ENCODE measurements at places on chromosomes 1 and 21.

DNA sequence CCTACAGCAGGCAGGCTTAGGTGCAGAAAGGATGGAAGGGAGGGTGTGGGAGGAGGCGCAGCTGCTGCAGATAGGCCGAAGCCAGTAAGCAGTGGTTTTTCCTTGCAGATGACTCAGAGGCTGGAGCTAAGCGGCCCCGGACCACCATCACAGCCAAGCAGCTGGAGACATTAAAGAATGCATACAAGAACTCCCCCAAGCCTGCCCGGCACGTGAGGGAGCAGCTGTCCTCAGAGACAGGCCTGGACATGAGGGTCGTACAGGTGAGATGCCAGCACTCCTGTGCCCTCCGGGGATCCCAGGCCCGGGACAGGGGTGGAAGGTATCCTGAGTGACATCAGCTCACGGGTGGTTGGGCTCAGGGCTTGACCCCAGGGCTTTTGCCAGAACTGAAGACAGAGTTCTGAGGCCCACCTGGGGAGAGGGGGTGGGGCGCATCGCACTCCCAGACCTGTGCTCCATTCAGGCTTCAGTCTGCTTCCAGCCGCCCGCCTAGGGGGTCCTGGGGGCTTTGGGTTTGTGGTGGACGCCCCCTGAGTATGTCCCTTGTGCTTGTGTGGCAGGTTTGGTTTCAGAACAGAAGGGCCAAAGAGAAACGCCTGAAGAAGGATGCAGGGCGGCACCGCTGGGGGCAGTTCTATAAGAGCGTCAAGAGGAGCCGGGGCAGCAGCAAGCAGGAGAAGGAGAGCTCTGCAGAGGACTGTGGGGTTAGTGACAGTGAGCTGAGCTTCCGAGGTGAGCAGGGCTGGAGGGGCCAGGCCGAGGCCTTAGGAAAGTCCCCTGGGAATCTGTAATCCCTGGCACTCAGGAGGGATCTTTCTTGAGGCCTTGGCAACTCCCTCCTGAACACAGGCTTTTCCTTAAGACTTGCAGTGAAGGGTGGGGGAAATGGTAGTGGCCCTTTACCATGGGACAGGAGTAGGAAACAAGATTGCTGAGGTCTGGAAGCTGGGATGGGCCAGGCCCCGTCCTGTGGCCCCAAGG is 41.5 kb downstream of the LHX4 start:
- no peak for DNase-seq

DNA sequence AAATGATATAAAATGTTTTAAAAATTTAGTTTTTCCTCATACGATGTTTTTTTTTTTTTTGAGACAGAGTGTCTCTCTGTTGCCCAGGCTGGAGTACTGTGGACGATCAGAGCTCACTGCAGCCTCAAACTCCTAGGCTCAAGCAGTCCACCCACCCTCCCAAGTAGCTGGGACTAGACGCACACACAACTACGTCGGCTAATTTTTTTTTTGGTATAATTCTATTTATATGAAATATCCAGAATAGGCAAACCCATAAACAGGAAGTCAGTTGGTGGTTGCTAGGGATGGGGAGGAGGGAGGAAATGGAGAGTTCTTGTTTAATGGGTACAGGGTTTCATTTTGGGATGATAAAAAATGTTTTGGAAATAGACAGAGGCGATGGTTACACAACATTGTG is 56.5 kb downstream of the WARS2 start:
- no peak for DNase-seq

DNA sequence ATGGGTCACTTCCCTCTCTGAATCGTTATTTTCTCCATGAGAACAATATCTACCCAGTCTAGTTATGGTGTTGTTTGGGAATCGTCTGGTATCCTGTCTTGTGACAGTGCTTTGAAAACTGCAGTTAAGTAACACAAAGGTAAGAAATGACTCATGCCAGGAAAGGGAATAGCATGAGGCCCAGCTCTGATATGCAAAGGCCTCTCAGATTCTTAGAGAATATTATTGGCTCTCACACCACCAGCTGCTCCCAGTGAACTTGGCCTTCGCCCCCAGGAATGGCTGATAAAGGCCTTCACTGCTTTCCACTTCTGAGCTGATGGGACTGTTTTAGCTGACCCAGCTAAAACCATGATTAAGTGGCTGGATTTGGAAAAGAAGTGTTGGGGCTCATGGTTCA is 27.1 kb downstream of the NEK2 start:
- DNase-seq = no peak

DNA sequence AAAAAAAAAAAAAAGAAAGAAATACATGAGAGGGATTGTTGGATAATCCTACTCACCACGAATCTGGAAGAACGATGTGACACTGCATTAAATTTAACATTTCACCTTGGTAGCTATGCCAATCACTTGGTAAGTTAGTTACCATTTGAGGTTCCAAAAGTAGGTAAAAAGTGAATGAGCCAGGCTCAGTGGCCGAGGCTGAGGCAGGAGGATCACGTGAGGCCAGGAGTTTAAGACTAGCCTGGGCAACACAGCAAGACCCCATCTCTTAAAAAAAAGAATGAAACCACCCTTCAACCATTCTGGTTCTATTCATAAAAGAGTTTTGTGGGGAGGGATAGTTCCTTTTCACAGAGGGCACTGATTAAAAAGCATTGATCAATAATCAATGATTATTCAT is 133.6 kb downstream of the ADSS2 start:
- no peak for DNase-seq

DNA sequence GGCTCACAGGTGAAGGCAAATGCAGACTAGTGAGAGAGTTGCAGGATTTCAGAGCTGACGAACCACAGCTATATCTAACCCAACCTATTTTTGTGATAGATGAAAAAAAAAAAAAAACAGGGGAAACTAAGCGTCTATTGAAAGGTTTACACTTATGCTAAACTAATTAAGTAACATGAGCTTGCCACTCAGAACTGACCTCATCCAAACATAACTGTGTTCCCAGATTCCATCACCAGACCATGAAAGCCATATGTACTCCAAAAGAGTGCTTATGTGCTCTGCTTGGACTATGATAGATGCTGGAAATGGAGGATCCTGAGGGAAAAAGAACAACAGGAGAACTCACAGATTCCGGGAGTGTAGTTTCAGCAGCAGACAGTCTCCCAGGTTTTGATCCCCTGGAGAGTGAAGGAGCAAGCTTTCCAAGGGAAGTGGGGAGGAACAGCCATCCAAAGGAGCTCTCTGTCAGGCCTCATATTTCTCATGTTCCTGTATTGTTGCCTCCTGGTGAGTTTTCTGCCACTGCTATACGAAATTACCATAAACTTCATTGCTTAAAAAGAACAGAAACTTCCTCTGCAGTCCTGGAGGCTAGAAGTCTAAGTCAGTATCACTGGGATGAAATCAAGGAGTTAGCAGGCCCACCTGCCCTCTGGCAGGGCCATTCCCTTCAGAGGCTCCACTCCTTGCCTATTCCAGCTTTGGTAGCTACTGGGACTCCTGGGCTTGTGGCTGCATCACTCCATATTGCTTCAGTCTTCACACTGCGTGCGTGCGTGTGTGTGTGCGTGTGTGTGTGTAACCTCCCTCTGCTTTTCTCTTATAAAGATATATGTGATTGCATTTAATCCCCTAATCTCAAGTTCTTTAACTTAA is 38.1 kb downstream of the NIBAN1 start:
- no peak for DNase-seq

DNA sequence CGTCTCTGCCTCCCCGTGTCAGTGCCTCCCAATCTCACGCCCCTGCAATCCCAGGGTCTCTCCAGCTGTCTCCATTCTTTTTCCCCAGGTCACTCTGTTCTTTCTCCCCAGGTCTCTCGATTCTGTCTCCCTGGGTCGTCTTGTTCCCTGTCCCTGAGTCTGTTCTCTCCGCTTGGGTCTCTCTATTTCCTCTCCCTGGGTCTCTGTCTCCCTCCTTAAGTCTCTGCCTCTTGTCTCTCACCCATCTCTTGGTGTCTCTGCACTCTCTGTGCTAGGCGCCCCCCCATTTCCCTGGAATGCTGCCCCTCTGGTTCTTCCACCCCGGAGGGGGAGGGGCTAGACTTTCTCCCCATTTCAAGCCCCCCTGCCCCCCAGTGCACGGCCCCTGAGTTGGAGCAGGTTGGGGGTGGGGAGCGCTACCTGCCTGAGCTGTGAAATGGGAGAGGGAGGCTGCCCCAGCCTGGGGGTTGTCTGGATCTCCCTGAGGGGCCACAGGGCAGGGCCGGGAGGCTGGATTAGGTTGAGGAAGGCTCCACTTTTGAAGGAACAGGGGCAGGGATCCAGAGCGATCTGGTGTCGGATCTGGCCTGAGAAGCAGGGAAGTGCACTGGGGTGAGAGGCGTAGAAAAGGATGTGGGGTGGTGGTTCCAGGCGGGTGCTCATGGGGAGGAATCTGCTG is 1.4 kb downstream of the PTPRF start:
- DNase-seq = no peak

- DNase-seq = no peak
Measured at GRCh38 chr1:86084998-86085397, 71.6 kb downstream of the COL24A1 start.

GRCh38 chr1:57195436-57195941 is 228.4 kb downstream of the DAB1 start:
- DNase-seq = no peak

DNA sequence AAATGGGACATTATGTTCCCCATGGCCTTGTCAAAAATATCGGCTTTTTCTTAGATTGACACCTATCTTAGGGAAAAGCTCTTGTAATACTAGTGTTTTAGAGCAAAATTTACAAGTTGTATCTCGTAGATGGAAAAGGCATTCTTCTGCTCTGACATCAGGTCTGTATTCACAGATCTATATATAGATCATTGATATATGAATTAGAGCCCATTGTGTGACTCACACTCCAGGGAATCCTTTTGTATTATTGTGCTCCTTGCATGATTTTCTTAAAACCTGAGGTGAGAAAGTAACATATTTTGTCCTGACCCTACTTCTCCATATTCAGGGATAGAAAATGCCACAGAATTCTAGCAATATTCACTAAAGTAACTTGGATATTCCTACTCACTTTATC is 1160.8 kb upstream of the B3GALT2 start:
- DNase-seq = no peak

DNA sequence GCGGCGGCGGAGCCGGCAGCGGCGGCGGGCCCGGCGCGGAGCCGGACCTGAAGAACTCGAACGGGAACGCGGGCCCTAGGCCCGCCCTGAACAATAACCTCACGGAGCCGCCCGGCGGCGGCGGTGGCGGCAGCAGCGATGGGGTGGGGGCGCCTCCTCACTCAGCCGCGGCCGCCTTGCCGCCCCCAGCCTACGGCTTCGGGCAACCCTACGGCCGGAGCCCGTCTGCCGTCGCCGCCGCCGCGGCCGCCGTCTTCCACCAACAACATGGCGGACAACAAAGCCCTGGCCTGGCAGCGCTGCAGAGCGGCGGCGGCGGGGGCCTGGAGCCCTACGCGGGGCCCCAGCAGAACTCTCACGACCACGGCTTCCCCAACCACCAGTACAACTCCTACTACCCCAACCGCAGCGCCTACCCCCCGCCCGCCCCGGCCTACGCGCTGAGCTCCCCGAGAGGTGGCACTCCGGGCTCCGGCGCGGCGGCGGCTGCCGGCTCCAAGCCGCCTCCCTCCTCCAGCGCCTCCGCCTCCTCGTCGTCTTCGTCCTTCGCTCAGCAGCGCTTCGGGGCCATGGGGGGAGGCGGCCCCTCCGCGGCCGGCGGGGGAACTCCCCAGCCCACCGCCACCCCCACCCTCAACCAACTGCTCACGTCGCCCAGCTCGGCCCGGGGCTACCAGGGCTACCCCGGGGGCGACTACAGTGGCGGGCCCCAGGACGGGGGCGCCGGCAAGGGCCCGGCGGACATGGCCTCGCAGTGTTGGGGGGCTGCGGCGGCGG is 1.0 kb downstream of the ARID1A start:
- peak; percentile 28 for DNase-seq

DNA sequence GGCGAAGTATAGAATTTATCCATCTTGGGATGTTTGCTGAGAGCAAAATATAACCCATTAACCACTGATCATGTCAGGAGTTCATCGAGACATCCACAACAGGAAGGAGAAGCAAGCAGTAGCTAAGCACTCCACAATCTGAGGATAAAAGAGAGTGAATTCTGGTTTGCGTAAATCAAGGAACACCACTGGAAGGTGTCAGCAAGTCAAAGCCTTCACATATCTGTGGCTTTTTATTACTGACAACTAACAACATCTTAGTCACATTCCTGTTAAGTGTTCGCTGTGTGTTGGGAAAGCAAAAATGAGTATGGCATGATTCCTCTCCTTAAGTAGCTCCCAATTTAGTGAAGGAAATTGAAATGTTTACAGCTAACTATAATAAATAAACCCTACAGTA is 44.5 kb upstream of the DARS2 start:
- DNase-seq = no peak

- no peak for DNase-seq
Measured at GRCh38 chr1:85195703-85196102, 5.1 kb downstream of the SYDE2 start.

DNA sequence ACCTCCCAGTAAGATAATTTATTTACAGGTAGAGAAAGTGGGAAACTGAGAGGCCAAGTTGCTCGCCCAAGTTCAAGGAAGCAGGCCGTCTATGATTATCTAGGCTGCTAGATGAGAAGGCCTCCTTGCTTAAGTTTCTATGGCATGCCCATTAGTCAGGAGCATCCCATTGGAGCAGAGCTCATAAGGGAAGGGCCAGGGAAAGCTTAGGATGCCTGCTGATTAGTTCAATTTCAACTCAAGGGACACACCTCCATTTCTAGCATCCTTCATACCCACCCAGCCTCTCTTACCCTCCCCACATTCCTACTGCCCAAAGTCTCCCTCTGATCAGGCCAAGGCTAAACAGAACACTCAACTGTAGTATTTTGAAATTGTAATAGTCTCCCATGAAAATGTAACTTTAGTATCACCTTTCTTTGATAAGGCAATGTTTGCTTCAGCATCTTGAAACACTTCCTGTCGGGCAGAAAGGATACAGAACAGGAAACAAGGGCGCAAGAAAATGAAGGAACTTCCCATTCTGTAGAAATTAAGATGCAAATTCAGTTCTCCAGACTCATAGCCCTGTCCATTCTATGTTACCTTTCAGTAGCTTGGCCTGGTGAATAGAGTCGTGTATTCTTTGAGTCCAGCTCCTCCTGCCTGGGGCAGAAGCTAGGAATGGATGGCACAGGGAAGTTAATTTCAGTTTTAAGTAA is 46.3 kb upstream of the TARBP1 start:
- DNase-seq = no peak
